MCF 10A (cell line): ENCODE measurements at places on chromosomes 16 and 17. TPM values are rescaled to one million over a fixed set of nuclear protein-coding genes. Genes with fewer than 3 reads are reported as not detected.

CCT6B gene
- total RNA-seq = 4.6 and 5.7 TPM in 2 replicates

DBF4B gene
- 13.9 TPM in 2 replicates for total RNA-seq

KRT12 gene
- total RNA-seq = not detected in 2 replicates

CLEC16A gene
- 29.1 and 32.4 TPM in 2 replicates for total RNA-seq

CLEC3A gene
- total RNA-seq = not detected in 2 replicates

CRK gene
- 70.6 and 82.9 TPM in 2 replicates for total RNA-seq

LGALS9B gene
- not detected in 2 replicates for total RNA-seq

TMEM106A gene
- 2.1 and 2.2 TPM in 2 replicates for total RNA-seq

DNA sequence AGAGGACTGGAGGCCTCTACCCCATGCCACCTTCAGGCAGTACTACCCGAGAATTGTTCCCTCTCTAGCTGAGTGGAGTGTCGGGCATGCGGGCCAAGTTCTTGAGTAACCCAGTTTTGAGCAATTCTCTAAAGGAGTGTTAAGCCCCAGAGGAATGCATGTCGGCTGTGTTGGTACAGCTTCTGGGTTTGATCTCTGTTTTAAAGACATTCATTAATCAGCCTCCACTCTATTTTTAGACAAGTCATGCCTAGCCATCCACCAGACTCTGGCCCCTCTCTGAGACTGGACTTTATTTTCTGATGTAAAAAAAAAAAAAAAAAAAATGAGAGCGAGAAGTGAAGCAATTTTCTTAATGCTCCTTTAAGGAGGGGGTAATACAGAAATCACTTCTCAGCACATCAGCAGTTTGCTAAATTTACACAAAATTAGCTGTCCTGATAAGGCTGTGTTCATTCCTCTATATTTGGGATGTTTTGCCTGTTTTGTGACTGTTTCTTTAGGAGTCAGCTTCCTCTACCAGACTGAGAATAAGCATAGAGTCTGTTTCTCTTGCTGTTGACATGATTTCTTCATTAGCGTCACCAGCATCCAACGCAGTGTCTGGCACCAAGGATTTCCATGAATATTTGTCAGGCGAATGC lies 88.7 kb downstream of the AXIN2 start:
- no peaks in the 10 kb centered on the region for H3K27me3 ChIP-seq
- H3K27ac ChIP-seq = no peak overlapping the region
- H3K36me3 ChIP-seq = no peaks in the 10 kb centered on the region
- peaks cover 11% of the 10 kb centered on the region for H3K4me1 ChIP-seq
- H3K4me3 ChIP-seq = no peak overlapping the region
- DNase-seq = peak; percentile 80

- peaks cover 56% of the 10 kb centered on the region for H3K36me3 ChIP-seq
- H3K27me3 ChIP-seq = no peaks in the 10 kb centered on the region
- H3K4me3 ChIP-seq = peak overlapping the region; percentile 14
- peak; percentile 98 for DNase-seq
- peaks cover 29% of the 10 kb centered on the region for H3K4me1 ChIP-seq
Observed at GRCh38 chr16:89395150-89396142, 94.9 kb downstream of the ANKRD11 start.

DNA sequence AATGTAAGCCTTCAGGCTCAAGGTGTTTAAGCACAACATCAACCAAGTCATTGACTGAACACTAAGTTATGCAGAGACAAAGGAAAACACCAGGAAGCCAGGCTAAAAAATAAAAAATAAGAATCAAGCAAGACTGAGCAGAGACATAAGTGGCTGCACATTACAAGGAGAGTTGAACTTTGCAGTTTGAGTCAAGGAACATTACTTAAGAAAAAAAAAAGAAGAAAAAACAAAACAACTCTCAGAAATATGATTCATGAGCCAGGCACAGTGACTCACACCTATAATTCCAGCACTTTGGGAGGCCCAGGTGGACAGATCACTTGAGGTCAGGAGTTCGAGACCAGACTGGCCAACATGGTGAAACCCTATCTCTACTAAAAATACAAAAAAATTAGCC lies 168.1 kb downstream of the C16orf95 start:
- no peak overlapping the region for H3K4me3 ChIP-seq
- peak; percentile 39 for DNase-seq
- no peaks in the 10 kb centered on the region for H3K27me3 ChIP-seq
- peaks cover 23% of the 10 kb centered on the region for H3K4me1 ChIP-seq

DNA sequence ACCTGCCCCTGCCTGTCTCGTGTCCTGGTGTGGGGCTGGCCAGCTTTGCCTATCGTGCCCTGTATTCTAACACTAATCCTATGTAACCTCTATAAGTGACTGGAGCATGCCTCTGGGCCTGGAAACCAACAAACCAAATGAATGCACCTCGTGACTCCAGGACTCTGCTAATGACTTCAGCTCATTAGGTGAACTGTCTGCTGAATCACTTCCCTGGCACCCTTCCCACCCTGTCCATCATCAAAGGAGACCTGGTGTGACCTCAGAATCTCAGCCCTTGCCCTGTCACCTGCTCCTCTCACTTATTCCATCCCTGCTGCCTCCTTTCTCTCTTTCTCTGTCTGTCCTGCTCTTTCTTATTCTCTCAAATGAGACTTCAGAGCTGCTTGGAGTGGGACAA lies 322.4 kb downstream of the CBLN1 start:
- DNase-seq = peak; percentile 38
- no peak overlapping the region for H3K4me3 ChIP-seq
- H3K27ac ChIP-seq = no peak overlapping the region
- no peaks in the 10 kb centered on the region for H3K36me3 ChIP-seq
- peaks cover 42% of the 10 kb centered on the region for H3K4me1 ChIP-seq

DNA sequence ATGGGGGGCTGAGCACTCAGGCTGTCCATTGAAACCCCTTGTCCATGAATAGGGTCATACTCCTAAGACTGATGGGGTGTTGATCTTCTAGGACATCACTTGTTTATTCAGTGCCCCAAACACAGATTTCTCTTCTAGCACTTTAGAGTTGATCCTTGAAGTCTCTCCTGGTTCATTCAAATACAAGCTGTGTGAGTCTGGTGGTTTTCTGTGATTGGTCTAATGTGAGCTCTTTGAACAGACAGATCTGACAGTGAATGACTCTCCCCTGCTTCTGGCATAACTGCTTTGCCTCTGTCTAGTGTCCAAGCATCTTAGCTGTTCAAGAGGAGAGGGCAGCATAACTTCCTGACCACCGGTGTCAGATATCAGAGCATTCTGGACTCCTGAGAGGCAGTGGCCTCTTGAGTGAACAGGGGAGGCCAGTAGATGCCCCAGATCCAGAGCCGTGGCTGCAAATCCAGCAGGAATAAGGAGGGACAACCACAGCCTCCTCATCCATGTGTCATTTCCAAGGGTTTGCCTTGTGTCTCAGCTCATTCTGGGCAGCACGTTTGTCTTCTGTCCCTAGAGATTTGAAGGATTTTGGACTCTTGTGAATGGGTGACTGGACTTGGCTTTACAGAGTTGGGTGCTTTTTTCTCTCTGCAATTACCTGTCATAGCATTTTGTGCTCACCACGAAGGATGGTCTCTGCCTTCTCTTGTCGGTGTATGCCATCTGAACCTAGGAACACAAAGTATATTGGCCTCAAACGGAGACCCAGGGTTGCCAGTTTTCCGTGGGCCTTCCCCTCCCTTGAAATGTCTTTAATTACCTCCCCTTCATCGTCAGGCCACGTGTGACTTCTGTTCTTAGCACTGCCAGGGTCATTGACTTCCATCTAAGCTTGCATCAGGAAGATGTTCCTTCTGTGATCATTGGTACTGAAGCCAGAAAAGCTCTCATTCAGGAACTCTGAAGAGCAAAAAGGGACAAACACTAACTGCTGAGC lies 13.9 kb upstream of the CLEC18C start:
- no peak overlapping the region for H3K27ac ChIP-seq
- no peaks in the 10 kb centered on the region for H3K27me3 ChIP-seq
- H3K4me1 ChIP-seq = peaks cover 15% of the 10 kb centered on the region
- H3K36me3 ChIP-seq = peaks cover 25% of the 10 kb centered on the region

GRCh38 chr16:81349608-81350305 lies 35.0 kb downstream of the GAN start:
- no peak overlapping the region for H3K27ac ChIP-seq
- H3K36me3 ChIP-seq = peaks cover 19% of the 10 kb centered on the region
- H3K4me1 ChIP-seq = no peaks in the 10 kb centered on the region
- no peaks in the 10 kb centered on the region for H3K27me3 ChIP-seq
- no peak for DNase-seq

- no peak overlapping the region for H3K27ac ChIP-seq
- no peak for DNase-seq
- H3K4me1 ChIP-seq = peaks cover 6% of the 10 kb centered on the region
- H3K36me3 ChIP-seq = peaks cover 86% of the 10 kb centered on the region
- H3K27me3 ChIP-seq = no peaks in the 10 kb centered on the region
Observed at GRCh38 chr16:15686287-15686686, 36.2 kb downstream of the NDE1 start.

DNA sequence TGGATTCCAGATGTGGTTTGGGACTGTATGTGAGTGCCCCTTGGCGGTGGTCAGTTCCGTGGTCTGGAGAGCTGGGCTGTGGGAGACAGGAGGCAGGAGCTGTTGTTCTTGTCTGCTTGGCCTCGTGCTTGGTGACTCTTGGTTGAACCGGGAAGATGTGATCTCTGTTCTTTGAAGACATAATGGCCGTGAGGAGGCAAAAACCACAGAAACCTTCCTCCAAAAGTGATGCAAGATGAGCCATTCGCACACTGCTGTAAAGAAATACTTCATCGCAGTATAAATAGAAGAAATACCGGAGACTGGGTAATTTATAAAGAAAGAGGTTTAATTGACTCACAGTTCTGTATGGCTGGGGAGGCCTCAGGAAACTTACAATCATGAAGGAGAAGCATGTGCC lies 128.8 kb downstream of the RAP1GAP2 start:
- no peaks in the 10 kb centered on the region for H3K36me3 ChIP-seq
- H3K27me3 ChIP-seq = no peaks in the 10 kb centered on the region
- peaks cover 26% of the 10 kb centered on the region for H3K4me1 ChIP-seq

DNA sequence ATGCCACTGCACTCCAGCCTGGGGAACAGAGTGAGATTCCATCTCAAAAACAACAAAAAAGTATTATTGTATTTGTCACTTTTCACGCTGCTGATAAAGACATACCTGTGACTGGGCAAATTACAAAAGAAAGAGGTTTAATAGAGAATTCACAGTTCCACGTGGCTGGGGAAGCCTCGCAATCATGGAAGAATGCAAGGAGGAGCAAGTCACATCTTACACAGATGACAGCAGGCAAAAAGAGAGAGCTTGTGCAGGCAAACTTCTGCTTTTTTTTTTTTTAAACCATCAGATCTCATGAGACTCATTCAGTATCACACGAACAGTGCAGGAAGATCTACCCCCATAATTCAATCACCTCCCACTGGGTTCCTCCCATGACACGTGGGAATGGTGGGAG lies 41.5 kb upstream of the ETV4 start:
- H3K27me3 ChIP-seq = no peaks in the 10 kb centered on the region
- H3K4me1 ChIP-seq = peaks cover 6% of the 10 kb centered on the region
- H3K27ac ChIP-seq = no peak overlapping the region
- H3K4me3 ChIP-seq = no peak overlapping the region
- no peaks in the 10 kb centered on the region for H3K36me3 ChIP-seq

DNA sequence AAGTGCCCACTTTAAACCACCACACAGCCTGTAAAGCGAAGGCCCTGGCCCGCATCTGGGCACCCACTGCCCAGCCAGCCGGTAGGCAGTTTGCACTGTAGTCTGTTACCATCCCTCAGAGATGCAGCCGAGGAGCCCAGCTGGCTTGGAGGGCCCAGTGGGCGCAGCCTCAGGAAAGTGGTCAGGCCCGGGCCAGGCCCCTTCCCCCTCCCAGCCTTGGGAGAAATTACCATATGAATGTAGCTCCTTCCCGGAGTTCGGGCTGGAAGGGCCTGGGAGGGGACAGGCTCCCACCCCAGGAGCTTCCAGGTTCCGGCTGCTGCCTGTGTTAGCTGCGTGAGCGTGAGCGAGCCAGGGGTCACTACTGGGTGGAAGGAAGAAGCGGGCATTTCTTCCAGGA lies 325.4 kb downstream of the SEC14L1 start:
- peak overlapping the region; percentile 69 for H3K27ac ChIP-seq
- no peaks in the 10 kb centered on the region for H3K27me3 ChIP-seq
- no peak for DNase-seq
- no peak overlapping the region for H3K4me3 ChIP-seq

- H3K4me1 ChIP-seq = no peaks in the 10 kb centered on the region
- H3K4me3 ChIP-seq = no peak overlapping the region
- no peaks in the 10 kb centered on the region for H3K36me3 ChIP-seq
Observed at GRCh38 chr17:34843682-34844081, 117.6 kb downstream of the CCT6B start.

GRCh38 chr17:55748841-55749240 lies 2.0 kb upstream of the PCTP start:
- H3K36me3 ChIP-seq = no peaks in the 10 kb centered on the region
- peaks cover 14% of the 10 kb centered on the region for H3K4me1 ChIP-seq
- H3K27me3 ChIP-seq = no peaks in the 10 kb centered on the region

- H3K27me3 ChIP-seq = no peaks in the 10 kb centered on the region
- no peaks in the 10 kb centered on the region for H3K36me3 ChIP-seq
- H3K4me1 ChIP-seq = no peaks in the 10 kb centered on the region
- no peak for DNase-seq
- H3K4me3 ChIP-seq = no peak overlapping the region
Observed at GRCh38 chr16:65981057-65981456, 385.4 kb upstream of the CDH5 start.

GRCh38 chr17:60534010-60534555 lies 8.0 kb upstream of the APPBP2 start:
- peaks cover 24% of the 10 kb centered on the region for H3K4me1 ChIP-seq
- no peak for DNase-seq
- no peak overlapping the region for H3K4me3 ChIP-seq
- no peaks in the 10 kb centered on the region for H3K27me3 ChIP-seq
- H3K36me3 ChIP-seq = no peaks in the 10 kb centered on the region

- peaks cover 14% of the 10 kb centered on the region for H3K4me1 ChIP-seq
- no peak overlapping the region for H3K27ac ChIP-seq
- no peak overlapping the region for H3K4me3 ChIP-seq
- H3K27me3 ChIP-seq = peaks cover 28% of the 10 kb centered on the region
- DNase-seq = no peak
- H3K36me3 ChIP-seq = no peaks in the 10 kb centered on the region
Observed at GRCh38 chr17:48588528-48588927, 1.5 kb downstream of the HOXB3 start.

GRCh38 chr16:87585442-87586200 lies 16.7 kb upstream of the JPH3 start:
- H3K36me3 ChIP-seq = no peaks in the 10 kb centered on the region
- H3K27me3 ChIP-seq = peaks cover 18% of the 10 kb centered on the region
- no peak overlapping the region for H3K27ac ChIP-seq
- DNase-seq = no peak

- H3K4me3 ChIP-seq = no peak overlapping the region
- peaks cover 4% of the 10 kb centered on the region for H3K36me3 ChIP-seq
- H3K27ac ChIP-seq = no peak overlapping the region
- no peak for DNase-seq
- peaks cover 9% of the 10 kb centered on the region for H3K27me3 ChIP-seq
Observed at GRCh38 chr16:11231367-11231970, 24.5 kb downstream of the SOCS1 start.

DNA sequence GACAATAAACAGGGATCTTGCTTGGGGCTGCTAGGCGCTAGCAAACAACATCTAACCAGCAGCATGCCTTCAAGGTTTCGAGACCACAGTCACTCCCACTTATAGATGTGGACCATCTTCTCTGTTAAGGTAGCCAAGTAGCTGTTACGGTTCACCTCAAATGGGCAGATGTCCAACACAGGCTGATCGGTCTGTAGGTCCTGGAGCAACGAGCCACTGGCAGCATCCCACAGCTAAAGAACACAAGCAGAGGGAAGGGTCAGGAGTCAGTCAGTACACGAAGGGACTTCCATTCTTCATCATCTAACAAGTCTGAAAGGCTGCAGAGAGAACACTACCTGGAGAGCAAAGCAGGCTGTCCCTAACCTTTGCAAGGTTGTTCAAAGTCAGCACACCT lies 16.9 kb upstream of the GLG1 start:
- no peak for DNase-seq
- no peak overlapping the region for H3K27ac ChIP-seq
- H3K36me3 ChIP-seq = peaks cover 86% of the 10 kb centered on the region
